H4 (cell line): ENCODE measurements at places on chromosomes 4 and X. TPM values are rescaled to one million over a fixed set of nuclear protein-coding genes. Genes with fewer than 3 reads are reported as not detected.
A peak's percentile ranks its signal among the peaks of the same experiment; 100 is the strongest.

DNA sequence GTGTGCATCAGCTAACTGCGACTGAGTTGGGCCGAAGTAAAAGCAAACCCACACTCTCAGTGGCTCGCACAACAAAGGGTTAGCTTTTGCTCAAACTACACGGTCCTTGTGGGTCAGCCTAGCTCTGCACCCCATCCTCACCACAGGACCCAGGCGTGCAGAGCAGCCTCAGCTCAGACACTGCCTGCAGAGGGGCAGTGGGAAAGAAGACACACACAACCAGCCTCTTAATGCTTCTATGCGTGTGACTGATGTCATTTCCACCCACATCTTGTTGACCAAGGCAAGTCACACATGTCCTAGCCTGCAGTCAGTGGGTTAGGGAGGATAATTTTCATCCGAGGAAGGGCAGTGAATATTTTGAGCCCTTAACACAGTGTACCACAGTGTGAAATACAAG lies 40.5 kb downstream of the HMGB2 start:
- DNase-seq, result no peak

GRCh38 chr4:85953651-85954018 lies 406.2 kb downstream of the MAPK10 start:
- peak; percentile 68 for DNase-seq

The LRCH2 gene
- total RNA-seq, result 4.5 and 6.2 TPM in 2 replicates

The GATA1 gene
- total RNA-seq, result not detected in 2 replicates

The TEX13B gene
- total RNA-seq, result not detected in 2 replicates

- DNase-seq, result no peak
Measured at GRCh38 chr4:158860856-158861255, 92.0 kb downstream of the FNIP2 start.

The IGFBP7 gene
- total RNA-seq, result 45.1 and 45.5 TPM in 2 replicates

- no peak for DNase-seq
Measured at GRCh38 chrX:23854122-23854521, 53.6 kb downstream of the APOO start.

The SMAD1 gene
- 16.2 and 21.1 TPM in 2 replicates for total RNA-seq

- DNase-seq, result no peak
Measured at GRCh38 chr4:24433515-24434214, 150.7 kb downstream of the DHX15 start.

The CLCN4 gene
- total RNA-seq, result 6.9 TPM in 2 replicates

DNA sequence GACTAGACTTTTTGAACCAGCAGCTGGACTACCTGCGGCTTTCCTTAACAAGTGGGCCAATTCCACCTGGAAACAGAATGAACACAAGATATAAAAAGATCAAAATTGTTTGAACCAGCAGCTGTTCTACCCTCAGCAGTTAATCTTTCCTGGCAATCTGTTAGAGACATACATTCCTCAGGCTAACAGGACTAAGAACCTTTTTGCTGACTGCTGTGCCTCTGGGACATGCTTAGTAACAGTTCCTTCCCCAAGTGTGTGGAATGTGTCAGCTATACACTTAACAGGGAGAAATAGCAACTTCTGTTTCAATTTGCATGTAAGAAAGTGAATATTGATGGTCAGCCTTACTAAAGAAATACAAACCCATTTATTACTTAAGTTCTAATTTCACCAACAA lies 554.4 kb downstream of the ARAP2 start:
- no peak for DNase-seq

DNA sequence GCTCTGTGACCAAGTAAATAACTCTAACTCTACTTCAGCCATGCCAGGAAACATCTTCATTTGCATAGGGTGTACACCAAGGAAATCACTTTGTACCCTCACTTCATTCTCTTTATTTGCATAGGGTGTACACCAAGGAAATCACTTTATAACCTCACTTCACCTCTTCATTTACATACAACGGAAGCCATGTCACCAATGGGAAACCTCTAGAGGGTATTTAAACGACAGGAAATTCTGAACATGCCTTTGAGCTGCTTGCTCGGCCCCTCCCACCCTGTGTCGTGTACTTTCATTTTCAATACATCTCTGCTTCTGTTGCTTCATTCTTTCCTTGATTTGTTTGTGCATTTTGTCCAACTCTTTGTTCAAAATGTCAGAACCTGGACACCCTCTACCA lies 848.1 kb upstream of the FRG1 start:
- DNase-seq, result peak; percentile 73

- DNase-seq, result no peak
Measured at GRCh38 chr4:105626846-105627245, 74.4 kb downstream of the ARHGEF38 start.

DNA sequence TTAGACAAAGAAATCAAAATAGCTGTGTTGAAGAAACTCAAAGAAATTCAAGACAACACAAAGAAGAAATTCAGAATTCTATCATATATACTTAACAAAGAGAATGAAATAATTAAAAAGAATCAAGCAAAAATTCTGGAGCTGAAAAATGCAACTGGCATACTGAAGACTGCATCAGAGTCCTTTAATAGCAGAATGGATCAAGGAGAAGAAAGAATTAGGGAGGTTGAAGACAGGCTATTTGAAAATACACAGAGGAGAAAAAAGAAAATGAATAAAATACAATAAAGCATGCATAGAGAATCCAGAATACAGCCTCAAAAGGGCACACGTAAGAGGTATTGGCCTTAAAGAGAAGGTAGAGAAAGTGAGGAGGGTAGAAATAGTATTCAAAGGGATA lies 179.5 kb upstream of the SPIN4 start:
- DNase-seq, result no peak

DNA sequence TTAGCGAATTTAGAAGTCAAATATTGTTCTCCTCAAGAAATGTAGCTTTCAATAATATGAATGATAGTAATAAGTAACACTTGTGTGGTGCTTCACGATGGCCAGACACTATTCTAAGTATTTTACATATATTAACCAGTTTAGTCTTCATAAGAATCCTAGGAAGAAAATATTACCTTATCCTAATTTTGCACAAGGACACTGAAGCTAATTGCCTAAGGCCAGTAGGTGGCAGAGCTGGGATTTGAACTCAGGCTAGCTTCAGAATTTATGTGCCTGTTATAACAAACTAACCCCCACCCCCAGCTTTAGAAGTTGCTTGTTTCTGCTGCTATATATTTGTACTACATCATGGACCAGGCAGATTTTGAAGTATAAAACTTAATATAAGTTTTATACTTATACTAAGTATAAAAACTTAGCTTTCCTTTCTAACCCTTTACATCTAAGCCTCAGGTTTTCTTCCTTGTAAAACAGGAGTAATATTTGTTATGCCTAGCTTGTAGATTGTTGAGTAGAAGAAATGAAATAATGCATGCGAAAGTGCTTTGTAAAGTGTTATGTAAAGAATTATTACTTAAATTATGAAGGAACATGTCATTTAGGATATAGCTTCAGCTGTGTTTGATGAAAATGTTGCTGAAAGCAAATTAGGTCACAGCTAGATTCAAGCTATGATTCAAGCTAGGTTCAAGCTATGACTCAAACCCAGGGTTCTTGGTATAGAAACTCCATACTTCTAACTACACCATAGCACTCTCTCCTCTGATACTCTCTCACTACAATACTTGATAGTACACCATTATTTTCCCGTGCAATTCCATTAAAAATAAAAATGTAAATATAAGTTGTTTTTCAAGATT lies 4.2 kb upstream of the CDS1 start:
- peak; percentile 57 for DNase-seq

GRCh38 chrX:148501386-148502066 lies 1.1 kb downstream of the AFF2 start:
- no peak for DNase-seq

DNA sequence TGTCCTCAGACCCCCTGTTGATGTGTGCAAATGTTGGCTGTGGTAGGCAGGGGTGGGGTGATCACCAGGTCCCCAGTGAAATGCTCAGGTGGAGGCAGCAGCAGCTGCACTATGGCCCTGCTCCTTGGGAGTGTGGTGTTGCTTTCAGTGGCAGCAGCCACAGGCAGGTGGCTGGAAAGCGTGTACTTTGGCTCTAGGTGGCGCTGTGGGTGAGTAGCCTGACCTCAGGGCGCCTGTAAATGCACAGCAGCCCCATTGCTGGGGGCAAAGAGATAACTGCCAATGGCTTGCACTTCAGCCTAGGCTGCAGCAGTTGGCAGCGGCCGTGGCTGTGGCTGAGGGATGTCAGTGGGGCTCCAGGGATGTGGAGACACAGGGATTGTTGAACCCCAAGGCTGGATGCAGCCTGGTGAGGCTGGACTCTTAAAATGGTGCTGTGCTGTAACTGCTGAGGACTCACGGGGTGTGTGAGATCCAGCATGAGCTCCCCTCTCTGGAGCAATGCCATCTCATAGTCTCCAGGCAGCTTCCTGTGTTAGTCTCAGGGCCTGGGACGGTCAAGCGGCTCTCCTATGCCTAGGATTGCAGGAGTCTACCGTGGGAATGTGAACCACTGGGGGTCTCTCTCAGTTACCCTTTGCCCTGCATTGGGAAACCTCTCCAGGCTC lies 421.7 kb upstream of the HTR2C start:
- peak; percentile 5 for DNase-seq

The FREM3 gene
- total RNA-seq, result not detected in 2 replicates

The CPLX1 gene
- 0.17 TPM in 1 of 2 replicates, not detected in the other for total RNA-seq

DNA sequence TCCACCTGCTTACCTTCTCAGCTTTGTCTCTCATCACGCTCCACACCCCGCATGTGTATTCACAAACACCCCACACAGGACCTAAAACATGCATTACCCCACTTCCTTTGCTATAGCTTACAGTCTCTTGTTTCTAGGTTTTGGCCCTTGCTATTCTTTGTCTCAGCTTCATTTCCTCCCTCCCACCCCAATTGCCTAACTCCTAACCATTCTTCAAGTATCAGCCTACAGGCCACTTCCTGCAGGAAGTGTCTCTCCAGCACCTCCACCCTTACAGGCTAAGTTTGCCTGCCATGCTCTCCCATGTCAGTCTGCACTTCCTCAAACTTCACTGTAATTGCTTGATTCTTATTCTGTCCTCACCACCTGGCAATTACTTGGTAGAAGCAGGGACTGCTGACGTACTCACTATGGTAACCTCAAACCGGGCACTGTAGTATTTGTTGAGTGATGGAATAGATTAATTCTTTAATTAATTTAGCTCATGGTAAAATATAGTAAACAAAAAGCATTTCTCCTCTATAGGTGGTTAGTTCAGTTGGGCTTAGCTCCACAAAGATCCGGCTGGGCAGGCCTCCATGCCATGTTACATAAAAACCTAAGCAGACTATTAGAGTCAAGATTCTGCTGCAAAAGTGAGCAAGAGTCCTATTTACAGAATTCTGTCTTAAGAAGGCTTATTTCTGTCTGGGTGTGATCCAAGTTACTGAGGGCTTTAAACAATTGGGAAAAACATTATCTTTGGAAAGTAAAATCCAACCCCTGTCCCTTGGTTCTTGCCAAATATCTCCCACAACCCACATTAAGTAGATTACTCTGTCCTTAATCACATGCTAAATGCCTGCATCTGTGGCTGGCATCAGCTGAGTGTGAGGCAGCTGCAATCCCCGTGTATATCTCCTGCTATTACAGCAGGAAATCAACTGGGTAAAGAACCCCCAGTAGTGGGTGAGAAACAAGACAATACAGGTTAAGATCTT lies 124.7 kb upstream of the CPEB2 start:
- peak; percentile 35 for DNase-seq

- peak; percentile 44 for DNase-seq
Measured at GRCh38 chr4:49032440-49033161, 46.5 kb downstream of the CWH43 start.

DNA sequence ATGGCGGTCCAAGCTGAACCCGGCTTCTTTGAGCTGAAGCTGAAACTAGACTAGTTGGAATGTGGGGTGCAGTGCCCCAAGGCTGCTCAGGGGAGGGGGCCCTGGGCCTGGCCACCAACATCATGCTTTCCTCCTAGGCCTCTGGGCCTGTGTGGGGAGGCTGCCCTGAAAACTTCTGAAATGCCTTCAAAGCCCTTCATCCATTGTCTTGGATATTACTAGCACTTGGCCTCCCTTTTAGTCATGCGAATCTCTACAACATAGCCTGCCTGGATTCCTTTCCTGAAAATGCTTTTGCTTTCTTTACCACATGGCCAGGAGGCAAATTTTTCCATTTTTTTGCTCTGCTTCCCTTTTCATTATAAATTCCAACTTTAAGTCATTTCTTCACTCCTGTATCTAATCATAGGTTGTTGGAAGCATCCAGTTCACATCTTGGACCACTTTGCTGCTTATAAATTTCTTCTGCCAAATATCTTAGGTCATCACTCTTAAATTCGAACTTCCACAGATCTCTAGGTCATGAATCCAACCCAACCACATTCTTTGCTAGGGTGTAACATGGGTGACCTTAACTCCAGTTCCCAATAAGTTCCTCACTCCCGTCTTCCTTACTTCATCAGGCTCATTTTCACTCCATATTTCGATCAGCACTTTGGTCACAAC lies 103.4 kb downstream of the DDIT4L start:
- DNase-seq, result no peak

DNA sequence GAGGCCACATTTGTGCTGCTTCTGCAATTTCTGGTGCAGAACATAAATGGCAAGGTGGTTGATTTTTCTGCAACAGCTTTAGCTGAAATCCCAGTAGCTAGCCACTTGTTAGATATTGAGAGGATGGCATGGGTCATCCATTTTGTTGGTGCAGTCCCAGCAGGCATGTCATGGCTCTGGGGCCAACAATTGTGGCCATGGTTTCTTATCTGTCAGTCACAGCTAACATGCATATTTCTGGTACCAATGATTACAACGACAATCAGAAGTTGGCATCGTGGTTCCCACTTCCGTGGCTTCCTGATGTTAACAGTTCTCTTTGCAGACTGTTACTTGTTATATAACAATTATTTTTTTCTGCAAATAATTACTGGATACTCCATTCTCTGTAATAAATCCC lies 42.8 kb upstream of the PRKG2 start:
- DNase-seq, result no peak

DNA sequence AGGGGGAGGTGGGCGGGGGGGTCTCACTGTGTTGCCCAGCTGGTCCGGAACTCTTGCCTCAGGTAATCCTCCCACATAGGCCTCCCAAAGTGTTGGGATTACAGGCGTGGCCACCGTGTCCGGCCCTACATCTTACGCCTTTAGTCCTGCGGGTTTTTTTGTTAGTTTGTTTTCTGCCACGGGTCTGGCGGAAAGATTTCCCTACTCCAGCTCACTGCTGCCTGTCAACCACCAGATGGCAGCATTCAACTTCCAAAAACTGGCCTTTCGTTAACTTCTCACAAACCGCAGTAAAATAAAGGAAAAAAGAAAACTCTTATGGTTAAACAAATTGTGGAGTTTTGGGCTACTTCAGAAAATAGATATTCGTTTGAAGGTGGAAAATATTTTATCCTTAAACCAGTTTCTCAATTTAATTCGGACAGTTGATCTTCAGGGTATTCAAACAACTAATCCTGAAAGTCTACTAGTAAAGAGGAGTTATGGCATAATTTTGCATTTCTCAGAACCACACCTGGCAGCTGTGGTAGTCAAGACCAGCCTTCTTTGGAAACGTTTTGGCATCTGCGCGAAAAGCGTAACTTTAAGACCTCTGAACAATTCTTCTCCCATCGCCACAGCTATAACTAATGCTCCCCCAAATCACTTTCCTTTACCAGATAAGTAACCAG lies 41.1 kb downstream of the LUZP4 start:
- peak; percentile 59 for DNase-seq

The CITED1 gene
- total RNA-seq, result 0.33 and 1.1 TPM in 2 replicates
